Left colon (tissue), 2 donors: ENCODE measurements at places on chromosomes 5 and 9.

DNA sequence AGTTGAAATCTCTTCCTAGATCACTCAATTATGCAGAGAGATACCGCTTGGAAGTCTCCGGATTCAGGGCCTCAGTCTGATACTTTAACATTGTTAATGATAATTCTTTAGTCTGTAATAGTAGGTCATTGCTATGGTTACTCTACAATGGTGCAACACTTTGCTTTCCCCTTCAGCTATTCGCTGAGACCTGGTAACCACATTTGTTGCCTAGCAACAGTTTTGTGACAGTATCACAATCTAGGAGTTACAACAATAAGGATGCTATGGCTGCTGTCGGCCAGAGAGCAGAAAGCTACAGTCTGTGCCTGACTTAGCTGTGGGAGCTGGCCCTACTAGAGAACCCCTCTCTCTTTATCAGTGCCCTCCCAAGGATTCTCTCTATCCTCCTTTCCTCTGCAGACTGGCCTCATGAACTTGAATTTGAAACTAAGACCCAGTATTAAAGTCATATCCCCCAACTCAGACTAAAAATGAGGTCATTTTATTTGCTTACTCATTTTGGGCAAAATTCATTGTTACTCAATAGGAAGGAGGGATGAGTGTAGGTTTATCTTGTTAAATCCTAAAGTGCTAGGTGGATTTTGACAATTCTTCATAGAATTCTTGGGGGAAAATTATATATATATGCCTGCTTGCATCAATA is 39.3 kb downstream of the NR2F1 start:
- DNase-seq: no peak

DNA sequence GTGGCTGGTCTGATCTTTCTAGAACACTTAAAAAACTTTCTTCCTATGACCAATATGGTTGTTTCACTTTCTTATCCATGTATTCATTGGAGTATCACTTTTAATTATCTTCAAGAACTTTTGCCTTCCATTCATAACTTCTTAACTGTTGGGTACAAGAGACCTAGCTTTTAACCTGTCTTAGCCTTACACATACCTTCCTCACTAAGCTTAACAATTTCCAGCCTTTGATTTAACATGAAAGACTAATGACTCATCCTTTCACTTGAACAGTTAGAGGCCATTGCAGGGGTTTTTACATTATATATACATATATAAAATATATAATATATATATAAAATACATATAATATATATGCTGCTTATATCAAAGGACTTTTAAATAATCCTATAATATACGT is 57.9 kb downstream of the ABHD17B start:
- DNase-seq: no peak

GRCh38 chr9:104786293-104786692 is 22.4 kb downstream of the NIPSNAP3B start:
- no peak for DNase-seq

- no peak for DNase-seq
Observed at GRCh38 chr5:149636191-149636860, 55.0 kb downstream of the ARHGEF37 start.

GRCh38 chr5:129125819-129126218 is 31.3 kb downstream of the ISOC1 start:
- DNase-seq: no peak

- no peak for DNase-seq
Observed at GRCh38 chr5:151257731-151258181, 4.8 kb downstream of the GM2A start.

GRCh38 chr5:174718880-174719610 is 5.3 kb upstream of the MSX2 start:
- DNase-seq: no peak

DNA sequence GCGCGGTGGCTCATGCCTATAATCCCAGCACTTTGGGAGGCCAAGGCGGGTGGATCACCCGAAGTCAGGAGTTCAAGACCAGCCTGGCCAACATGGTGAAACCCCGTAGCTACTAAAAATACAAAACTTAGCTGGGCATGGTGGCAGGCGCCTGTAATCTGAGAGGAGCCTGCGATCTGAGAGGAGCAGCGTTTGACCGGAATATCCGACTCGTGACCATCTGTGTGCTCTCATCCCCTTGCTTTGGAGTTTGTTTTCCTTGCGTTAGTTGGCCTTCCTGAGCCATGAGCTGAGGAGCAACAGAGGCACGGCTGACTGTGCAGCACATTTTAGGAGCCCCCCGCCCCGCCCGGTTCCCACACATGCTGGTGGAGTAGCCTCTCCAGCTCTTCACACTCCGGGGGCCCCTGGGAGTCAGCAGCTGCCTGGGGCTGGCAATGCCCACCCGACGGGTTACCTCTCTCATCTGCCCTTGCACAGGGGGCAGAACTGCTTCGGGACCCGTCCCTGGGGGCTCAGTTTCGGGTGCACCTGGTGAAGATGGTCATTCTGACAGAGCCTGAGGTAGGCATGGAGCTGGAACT is 3.0 kb downstream of the ADAMTS13 start:
- no peak for DNase-seq

DNA sequence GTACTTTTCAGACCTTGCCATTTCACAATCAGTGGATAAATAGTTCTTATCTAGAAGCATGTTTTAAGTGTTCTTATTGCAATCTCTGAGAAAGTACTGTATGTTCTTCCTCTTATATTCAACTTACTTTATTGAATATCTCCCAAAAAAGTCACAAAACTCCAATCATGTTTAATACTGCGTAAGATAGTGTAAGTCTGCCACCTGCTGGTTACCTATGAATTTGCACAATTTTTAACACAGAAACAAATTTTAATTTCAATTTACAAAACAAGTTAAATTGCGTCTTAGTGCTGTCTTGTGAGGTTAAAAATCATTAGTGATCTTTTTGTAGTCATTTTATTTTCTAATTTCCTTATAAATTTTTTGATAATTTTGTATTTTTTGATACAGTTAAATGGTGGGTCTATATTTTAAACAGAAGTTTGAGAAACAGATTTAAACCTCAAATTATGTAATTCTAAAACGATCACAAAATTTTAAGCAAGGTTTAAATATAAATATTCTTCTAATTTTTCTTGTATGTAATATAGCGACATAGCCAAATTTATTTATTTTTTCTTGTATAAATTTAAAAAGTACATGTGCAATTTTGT is 115.8 kb downstream of the EMB start:
- DNase-seq: no peak

GRCh38 chr9:93316726-93317494 is 133.0 kb downstream of the WNK2 start:
- DNase-seq: peak; percentile 23

- no peak for DNase-seq
Observed at GRCh38 chr5:140140435-140140834, 14.7 kb downstream of the IGIP start.
